ENCODE measurements at places on chromosomes 12 and 14. TPM values are rescaled to one million over a fixed set of nuclear protein-coding genes. Genes with fewer than 3 reads are reported as not detected.

ART4 gene
- total RNA-seq, result 43.5 TPM

CPNE6 gene
- total RNA-seq, result not detected

GPR65 gene
- 0.32 TPM for total RNA-seq

TROAP gene
- 4.1 TPM for total RNA-seq

ALDH1L2 gene
- 78.3 TPM for total RNA-seq

MDP1 gene
- 9.2 TPM for total RNA-seq

ABCC9 gene
- 0.16 TPM for total RNA-seq

IKBIP gene
- total RNA-seq, result 101 TPM

Data from cardiac atrium fibroblast (primary cell).